ENCODE measurements at places on chromosomes 11 and 22. TPM values are rescaled to one million over a fixed set of nuclear protein-coding genes. Genes with fewer than 3 reads are reported as not detected.

Gene TTLL1
- total RNA-seq: 4.7 TPM

Gene LINC01488
- total RNA-seq: not detected

Gene RTN3
- 49.3 TPM for total RNA-seq

Gene SLC22A6
- not detected for total RNA-seq

Gene WT1
- total RNA-seq: not detected

Gene FXYD6
- total RNA-seq: 1.6 TPM

Gene TRIM49
- total RNA-seq: not detected

Gene OR4A16
- total RNA-seq: not detected

Gene VPS51
- total RNA-seq: 76.4 TPM

Gene SAA2
- 19.0 TPM for total RNA-seq

Gene OR56A1
- total RNA-seq: not detected

Gene RNF121
- total RNA-seq: 17.7 TPM

Gene SPDYC
- not detected for total RNA-seq

Gene PATZ1
- total RNA-seq: 6.2 TPM

Gene YPEL1
- 0.36 TPM for total RNA-seq

Gene ALG12
- total RNA-seq: 10.1 TPM

Gene LRRC56
- 1.3 TPM for total RNA-seq

Gene KCNJ4
- not detected for total RNA-seq

Gene CBX6
- 5.6 TPM for total RNA-seq

Gene KDM2A
- 67.2 TPM for total RNA-seq

Gene RAB39A
- total RNA-seq: not detected

Gene KCNK7
- 20.2 TPM for total RNA-seq

Gene PRODH
- total RNA-seq: 4.5 TPM

Gene PTPRJ
- 2.0 TPM for total RNA-seq

Gene HDAC10
- total RNA-seq: 17.7 TPM

Gene FZD4
- total RNA-seq: 3.3 TPM

Gene BIRC3
- total RNA-seq: 2.2 TPM

Gene FAM83F
- 50.7 TPM for total RNA-seq

Gene ALDH3B1
- 2.5 TPM for total RNA-seq

Gene TEF
- 12.5 TPM for total RNA-seq

Gene C11orf91
- total RNA-seq: 1.1 TPM

Gene CCDC89
- 0.12 TPM for total RNA-seq

Gene CBLIF
- total RNA-seq: not detected

Gene CRYBB3
- total RNA-seq: 0.64 TPM

Gene FJX1
- 5.6 TPM for total RNA-seq

Gene FAM111B
- 9.6 TPM for total RNA-seq

Gene PRRG4
- total RNA-seq: 36.9 TPM

Gene OR8A1
- total RNA-seq: not detected

Gene NCR3LG1
- total RNA-seq: 1.4 TPM

Gene GTPBP1
- 20.0 TPM for total RNA-seq

All from esophagus mucosa (tissue), 1 donor.